ENCODE measurements at places on chromosomes 1 and 21.

DNA sequence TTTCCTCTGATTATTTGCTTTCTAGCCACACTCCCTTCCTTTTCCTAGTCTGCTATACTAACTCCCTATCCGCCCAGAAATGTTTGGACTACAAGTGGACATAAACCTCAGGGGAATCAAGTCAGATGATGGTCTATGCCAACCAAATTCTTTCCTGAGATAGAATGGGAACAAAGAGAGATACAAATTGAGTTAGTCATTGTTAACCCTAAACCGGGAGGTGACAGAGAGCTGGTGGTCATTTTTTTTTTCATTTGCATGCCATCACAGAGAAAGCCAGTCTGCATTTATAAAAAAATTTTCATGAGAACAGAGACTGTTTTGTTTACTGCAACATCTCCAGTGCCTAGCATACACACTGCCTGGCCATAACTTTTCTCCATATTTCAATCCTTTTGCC, 35.0 kb downstream of the MYSM1 start:
- no peak for DNase-seq

GRCh38 chr1:226890331-226891108, 20.1 kb downstream of the PSEN2 start:
- DNase-seq = no peak

- no peak for DNase-seq
Measured at GRCh38 chr1:80933346-80933745, 867.4 kb upstream of the ADGRL2 start.

- no peak for DNase-seq
Measured at GRCh38 chr1:7109901-7110300, 324.6 kb downstream of the CAMTA1 start.

DNA sequence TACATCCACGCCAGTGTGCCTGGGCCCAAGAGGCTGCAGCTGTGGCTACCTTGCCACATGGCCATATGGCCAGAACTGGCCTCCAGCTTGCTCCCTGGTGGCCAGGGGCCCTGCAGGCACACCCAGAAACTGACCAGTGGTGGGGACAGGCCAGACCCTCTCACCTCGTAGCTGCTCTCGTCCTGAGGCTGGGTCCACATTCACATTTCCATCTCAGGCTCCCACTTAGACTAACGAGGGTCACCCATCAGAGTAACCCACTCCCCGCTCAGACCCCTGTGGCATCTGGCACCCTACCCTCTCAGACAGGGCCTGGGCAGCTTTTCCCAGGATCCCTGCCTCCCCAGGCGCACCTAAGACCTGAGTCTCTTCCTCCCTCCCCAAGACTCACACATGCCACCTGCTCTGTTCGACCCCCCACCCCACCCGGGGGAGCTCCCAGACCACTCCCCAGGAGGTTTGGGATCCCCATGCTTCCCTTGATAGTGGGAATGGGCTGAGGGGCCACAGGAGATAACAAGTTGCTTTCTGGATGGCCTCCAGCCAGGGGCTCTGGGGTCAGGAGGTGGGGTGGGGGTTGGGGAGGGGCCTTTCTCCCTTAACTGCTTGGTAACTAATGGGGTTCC, 21.3 kb upstream of the RNU1-4 start:
- peak; percentile 3 for DNase-seq

DNA sequence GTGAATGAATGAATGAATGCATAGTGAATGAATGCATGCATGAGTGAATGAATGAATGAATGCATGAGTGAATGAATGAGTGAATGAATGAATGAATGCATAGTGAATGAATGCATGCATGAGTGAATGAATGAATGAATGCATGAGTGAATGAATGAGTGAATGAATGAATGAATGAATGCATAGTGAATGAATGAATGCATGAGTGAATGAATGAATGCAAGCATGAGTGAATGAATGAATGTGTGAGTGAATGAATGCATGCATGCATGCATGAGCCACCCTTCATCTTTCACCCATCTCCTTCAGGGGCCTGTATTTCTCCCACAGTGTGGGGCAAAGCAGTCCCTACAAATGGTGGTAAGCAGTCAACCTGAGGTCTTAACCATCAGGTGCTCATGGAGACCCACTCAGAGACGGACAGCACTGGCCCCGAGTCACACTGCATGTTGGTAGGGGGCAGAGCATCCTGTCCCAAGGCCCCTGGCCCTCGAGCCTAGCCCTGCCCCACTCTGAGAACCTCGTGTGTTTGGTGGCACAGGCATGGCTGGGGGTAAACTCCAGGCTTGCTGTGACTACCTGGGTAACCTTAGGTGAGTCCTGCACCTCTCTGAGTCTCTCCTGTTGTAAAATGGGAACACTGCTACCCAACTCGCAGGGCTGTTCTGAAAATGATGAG, 28.0 kb upstream of the PAX7 start:
- DNase-seq = no peak

GRCh38 chr1:91682882-91683597, 182.4 kb downstream of the CDC7 start:
- no peak for DNase-seq

Measured in HEK293T (cell line).